ENCODE measurements at places on chromosomes 7 and 10.

DNA sequence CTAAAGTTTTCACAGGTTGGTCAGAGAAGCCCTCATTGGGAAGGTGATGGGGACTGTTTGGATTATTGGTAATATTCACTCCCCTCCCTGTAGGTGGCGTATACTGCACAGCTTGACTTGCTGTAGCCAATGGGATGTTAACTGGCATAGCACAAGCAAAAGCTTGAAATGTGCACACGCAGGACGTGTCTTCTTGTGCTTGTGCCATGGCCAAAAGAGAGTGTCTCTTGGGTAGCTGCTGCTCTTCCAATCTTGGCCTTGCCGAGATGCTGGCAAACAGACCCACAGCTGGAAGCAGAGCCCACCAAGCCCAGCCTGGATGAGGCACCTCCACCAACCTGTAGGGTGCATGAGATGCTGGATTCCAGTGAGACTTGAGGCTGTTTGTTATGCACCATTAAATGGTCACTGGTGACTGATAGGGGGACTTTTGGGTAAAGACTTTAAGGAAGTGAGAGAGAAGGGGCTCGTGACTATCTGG lies 266.0 kb downstream of the GRID1 start:
- peak; percentile 61 for DNase-seq

DNA sequence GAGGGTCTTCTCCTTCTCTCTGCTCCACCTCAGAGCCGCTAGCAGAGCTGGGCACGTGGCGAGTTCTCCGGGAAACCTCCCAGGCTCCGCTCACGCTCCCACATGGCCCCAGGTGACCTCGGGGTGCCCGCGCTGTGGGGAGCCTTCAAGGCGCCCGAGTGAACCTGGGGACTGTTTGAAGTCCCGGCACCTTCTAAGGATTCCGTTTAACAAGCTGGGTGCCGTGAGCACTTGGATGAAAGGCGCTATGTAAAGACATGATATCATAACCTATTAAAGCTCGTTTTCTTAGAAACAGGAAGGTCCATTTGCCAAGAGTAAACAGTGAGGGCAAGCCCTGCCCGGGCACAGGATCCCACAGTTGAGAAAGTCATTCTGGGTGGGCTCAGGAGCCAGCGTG lies 15.8 kb upstream of the MYL10 start:
- no peak for DNase-seq

GRCh38 chr7:130149281-130150139 lies 55.7 kb downstream of the TMEM209 start:
- DNase-seq, result no peak

DNA sequence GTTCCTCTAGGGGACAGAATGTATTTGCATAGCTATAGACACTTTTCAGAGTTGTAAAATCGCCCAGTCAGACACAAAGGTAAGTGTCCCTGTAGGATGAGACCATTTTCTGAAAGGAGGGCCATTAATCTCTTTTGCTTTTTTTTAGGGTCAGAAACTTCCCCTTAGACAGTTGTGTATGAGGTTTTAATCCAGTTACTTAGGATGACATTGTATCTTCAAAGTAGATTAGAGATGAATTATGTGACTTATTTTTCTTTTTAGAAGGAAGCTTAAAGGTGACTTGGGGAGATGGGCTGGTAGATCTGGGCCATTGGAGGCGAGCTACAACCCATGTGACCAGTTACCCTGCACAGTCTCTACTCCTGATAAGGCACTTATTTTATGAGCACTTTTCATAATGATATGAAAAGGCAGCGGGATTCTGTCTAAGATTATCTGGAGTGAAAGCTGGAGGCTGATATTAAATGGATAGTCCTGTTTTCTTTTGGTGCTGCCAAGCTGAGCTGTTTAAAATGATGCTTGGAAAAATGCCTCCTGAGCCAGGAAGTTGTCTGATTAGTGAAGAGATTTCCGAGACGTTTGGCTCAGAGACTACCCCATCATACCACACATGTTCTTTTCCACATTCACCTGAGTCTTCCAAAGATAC lies 264.3 kb downstream of the AUTS2 start:
- DNase-seq, result no peak

GRCh38 chr7:30465811-30466180 lies 12.8 kb downstream of the NOD1 start:
- no peak for DNase-seq

DNA sequence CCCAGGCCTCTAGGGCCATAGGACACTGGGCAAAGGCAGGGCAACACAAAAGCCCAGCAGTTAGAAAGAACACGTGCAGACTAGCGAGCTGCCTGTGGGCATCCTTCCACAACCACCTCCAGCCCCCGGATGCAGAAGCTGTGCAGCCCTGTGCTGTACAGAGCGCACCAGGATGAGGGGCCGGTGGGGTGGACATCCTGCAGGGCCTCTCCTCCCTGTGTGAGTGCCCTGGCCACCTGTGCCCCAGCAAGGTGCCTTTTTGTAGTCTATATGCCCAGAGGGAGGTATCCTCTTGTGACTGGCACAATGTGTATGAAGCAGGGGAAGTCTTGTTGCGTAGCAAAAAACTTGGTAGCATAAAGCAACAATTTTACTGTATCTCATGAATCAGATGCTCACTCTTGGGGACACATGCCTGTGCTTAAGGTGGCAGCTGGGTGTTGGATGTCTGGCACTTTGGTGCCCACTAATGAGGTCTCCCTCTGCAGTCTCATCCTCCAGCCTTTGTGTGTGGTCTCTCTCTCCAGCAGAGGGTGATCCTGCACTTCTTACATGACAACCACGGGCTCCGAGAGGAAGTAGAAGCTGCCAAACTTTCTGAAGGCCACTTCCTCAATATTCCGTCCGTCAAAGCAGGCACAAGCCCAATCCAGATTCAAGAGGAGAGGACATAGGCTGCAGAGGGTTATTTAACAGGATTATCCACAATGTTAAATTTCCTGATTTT lies 8.7 kb downstream of the NCAPG2 start:
- peak; percentile 48 for DNase-seq

DNA sequence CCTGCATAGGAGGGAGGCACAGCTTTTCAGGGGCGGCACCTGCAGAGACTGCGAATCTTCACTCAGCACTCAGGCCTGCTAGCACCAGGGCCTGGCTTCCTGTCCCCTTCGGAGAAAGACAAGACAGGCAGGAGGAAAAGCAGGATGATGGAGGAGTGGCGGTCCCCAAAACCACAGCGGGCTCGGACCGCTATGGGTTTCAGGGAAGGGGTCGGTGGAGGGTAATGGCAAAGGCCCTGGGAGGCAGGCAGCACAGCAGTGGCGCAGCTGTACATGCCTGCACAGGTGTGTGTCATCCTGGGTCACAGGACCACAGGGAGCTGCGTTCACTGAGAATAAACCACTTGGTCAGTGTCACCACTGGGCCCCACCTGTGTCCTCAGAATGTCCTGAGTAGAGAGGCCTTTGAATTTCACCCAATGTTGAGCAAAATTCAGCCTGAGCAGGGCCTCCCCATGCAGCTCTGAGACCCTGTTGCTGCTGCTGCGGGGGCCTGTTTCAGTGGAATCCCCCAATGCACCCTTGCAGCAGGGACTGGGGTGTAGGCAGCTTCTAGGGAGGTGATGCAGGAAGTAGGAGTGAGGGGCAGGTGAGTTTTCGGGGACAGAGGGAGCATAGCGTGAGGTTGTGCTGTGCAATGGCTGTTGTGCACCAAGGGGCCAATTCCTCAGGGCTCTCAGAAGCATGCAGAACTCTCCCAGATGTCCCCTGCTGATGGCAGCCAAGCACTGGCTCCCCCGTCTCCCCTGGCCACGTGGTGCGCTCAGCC lies 90.6 kb upstream of the PPP2R2D start:
- no peak for DNase-seq

DNA sequence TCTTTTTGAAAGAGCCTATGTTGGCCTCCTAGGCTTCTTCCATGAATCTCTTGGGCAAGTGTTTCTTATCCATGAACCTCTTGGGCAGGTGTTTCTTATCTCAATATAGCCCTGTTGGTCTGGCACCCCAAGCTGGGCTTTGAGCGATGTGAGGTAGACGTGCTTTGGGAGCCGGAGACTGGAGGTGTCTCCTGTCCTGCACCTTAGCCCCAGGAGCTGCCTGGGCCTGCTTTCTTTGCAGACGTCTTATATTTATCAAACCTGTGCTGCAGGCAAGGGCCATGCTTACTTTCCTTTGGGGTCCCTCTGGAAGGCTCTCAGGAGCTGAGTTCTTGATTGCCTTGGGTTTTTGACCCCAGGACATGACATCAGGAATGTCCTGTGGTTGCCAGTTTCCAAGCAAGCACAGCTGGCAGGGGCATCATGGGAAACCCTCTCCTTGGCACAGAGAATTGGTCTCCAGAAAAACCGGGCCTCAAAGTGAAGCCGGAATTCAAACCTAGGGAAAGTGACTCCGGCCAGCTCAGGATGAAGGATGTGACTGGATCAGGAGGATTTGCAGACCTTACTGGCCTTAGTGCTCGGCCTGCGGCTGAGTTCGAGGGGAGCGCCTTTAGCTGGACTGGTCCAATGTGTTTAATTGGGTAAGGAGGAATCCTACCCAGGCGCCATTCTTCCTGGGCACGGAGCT lies 2.8 kb downstream of the JAKMIP3 start:
- no peak for DNase-seq
